ENCODE measurements at places on chromosomes 11 and 22.

DNA sequence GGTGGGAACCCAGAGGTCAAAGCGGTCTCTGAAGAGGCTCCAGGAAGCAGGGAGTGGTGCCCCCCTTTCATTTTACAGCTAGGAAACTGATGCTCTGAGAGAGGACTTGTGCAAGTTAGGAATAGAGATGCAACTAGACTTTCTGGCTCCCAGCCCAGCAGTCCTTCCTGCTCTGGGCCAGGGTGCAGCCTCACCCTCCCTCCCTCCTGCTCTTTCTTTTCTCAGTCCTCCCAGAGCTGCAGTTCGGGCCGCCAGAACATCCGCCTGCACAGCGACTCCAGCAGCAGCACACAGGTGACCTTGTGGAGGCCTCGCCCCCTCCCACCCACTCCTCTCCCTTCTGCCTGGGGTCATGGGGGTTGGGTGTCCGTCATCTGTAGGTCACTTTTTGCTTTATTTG is 51.5 kb downstream of the LHFPL7 start:
- DNase-seq, result no peak

- DNase-seq, result no peak
Measured at GRCh38 chr11:65381716-65382032, 772 bp downstream of the SLC25A45 start.

- DNase-seq, result no peak
Measured at GRCh38 chr22:37559901-37560607, at the start of gene CDC42EP1. Gene CDC42EP1 (plus strand): TSS chr22:37560480. CDS start chr22:37566350, 5,870 bp downstream.

- no peak for DNase-seq
Measured at GRCh38 chr11:22879630-22880029, 19.4 kb upstream of the CCDC179 start.

GRCh38 chr11:57444362-57445121 is 15.8 kb upstream of the RTN4RL2 start:
- no peak for DNase-seq

- DNase-seq, result no peak
Measured at GRCh38 chr22:30190574-30190973, 56.0 kb downstream of the LIF start.

GRCh38 chr11:82765466-82766034 is 31.9 kb upstream of the FAM181B start:
- no peak for DNase-seq

DNA sequence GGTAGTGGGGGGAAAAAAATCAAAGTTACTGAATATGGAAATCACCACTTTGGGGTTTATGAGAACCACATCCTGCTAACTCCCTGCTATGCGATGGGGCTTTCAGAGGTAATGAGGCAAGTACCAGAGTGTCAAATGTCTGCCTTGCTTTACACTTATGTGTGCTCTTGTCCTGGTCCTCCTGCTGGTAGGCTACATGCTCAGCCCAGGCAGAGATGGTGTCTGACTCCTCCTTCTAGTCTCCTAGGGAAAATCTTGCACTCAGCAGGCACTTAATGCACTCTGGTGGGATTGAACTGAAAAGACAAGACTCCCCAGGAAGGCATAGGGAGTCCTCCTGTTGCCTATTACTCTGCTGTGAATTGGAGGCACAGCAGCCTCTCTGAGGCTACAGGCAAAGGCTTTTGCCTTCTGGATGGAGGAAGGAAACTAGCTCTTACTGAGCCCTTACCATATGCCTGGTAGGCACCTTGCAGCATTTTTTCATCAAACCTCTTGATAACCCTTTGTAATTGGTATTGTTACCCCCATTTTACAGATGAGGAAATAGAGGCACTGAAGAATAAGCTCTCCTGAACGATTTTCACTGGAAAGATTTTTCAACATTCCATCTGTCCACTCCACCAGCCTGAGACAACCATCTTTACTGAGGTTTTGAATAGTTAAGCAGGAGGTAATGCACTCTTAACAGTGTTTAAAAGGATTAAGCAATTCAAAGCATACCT is 132.1 kb upstream of the PAX6 start:
- DNase-seq, result no peak

- DNase-seq, result no peak
Measured at GRCh38 chr11:119388103-119388502, 6.6 kb upstream of the USP2 start.

- DNase-seq, result no peak
Measured at GRCh38 chr11:84069048-84069447, 782.9 kb upstream of the CCDC90B start.

DNA sequence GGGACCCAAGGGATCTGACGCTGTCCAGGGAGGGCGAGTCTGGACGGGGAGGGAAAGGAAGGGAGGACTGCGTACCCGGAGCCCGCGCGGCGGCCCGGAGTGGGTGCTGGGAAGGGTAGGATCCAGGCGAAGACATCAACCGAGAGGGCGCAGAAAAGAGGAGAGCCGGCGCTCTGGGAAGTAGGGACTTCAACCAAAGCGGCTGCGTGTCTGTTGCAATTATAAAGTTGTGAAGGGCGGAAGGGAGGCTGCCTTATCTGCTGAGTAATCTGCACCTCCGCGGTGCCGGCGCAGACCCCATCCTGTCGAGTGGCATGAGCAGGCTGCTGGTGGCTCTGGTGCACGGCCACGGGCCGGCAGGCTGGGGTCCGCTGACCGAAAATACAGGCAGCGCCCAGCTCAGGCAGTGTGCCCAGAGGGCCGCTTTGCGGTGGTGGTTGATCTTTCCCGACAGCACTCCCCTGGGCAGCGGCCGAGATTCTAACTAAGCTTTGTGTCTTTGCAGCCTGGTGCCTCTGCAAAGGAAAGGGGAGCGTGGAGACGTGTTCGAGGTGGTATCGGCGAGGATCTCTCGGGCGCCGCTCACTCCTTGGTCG is 978 bp downstream of the C11orf87 start:
- no peak for DNase-seq

DNA sequence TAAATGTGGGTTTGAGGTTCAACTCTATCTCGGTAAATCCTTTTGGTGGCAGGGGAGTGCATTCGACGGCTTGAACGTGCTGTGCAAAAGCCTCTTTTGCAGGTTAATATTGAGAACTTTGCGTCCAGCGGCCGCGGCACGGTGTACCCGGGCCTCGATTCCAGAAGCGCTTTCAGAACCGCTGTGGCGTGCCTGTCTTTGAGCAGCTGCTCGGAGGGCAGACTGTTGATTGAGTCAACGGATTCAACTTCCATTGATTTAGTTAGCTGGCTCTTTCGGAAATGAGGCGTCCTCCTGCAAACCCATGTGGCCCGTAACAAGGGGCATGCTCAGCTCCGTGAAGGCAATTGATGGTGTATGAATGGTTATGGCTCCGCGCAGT is 1247.8 kb downstream of the BRD1 start:
- DNase-seq, result no peak

GRCh38 chr11:39712581-39712980 is 1746.9 kb downstream of the LRRC4C start:
- DNase-seq, result no peak

GRCh38 chr11:58999291-58999680 is 60.0 kb downstream of the GLYATL1 start:
- no peak for DNase-seq

GRCh38 chr22:41998361-41999261 is at the start of gene WBP2NL:
Gene WBP2NL (plus strand): TSS chr22:41998788. CDS start chr22:41998819, 31 bp downstream.
- DNase-seq, result no peak

DNA sequence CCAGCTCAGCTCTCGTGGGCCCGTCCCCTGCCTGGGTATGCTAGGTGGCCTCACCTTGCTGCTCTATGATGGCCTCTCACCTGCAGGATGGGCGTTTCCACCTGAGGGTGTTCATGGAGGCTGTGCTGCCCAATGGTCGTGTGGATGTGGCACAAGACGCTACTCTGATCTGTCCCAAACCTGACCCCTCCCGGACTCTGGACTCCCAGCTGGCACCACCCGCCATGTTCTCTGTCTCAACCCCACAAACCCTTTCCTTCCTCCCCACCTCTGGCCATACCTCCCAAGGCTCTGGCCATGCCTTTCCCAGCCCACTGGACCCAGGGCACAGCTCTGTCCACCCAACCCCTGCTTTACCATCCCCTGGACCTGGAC is 2.1 kb downstream of the ZP1 start:
- no peak for DNase-seq

DNA sequence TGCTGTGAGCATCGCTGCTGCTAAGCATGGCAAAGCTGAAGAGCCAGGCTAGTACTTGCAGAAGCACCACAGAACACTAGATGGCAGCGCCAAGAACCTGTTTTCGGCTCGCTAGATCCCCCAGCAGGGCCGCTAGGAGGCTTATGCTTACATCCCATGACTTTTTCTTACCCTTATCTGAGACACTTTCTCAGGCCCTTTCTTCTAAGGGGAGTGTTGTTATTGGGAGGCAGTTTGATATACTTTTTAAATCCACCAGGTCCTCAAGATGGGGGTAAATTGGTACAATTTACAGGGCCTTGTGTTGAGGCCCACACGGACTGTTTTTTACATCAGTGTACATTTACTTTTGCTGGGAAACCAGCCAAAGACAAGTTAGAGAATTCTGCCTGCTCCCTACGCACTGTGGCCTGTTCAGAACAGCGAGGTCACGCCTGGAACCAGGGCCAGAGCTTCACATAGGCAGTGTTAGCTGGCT is 4.0 kb downstream of the TRIM6 start:
- DNase-seq, result no peak

DNA sequence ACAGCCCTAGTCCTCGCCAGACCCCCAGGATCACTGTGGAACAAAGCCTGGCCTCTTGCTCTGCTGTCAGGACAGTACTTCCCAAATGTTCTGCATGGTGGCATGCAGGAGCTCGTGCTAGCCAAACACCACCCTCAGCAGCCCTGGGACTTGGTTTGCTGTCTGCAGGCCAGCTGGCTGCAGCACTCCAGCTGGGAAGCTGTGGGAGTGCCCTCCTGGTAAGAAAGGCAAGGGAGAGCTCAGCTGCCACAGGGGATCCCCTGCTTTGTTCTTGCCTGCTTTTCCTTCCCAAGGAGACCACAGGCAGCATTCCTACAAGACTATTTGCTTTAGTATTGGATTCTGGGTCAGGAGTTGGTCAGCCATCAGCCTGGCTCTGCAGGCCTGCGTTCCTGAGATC is 27.9 kb downstream of the TCIRG1 start:
- DNase-seq, result no peak

DNA sequence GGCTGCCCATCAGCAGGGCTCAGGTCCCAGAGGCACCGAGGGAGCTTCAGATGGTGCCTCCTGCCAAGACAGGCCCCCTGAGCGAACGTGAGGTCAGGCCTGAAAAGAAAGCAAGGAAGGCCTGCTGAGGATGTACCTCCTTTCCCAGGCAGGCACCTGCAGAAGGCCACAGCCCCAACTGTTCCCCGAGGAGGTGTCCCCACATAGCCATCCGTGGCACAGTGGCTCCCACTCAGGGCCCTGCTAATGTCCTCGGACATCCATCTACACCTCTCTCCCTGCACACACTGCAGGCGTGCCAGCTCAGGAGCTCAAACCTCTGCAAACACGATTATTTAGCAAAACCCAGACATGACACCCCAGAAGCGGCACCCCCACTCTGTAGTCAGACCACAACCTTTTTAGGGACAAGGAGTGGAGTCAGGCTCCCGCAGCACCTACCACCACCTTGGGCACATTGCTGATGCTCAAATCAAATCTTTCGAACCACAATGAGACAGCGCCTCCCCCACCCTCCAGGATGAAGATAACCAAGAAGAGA is 36.9 kb downstream of the SHANK2 start:
- DNase-seq, result no peak

GRCh38 chr11:102986815-102987214 is 31.3 kb upstream of the MMP13 start:
- DNase-seq, result no peak

DNA sequence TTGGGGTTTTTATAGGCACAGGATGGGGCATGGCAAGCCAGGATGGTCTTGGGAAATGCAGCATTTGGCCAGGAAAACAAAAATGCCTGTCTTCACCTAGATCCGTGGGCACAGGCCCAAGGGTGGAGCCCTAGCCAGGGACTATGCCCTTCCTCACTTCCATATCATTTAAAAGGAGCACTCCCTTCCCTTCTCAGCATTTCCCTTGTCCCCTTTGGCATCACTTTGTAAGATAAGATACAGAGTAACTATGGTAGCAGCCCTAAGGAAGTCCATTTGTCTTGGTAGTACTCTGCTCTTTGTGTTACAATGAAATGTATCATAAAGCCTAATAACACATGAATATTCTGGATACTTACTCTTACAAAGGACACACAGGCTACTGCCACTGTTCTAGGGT is 1092.6 kb upstream of the TENM4 start:
- no peak for DNase-seq

DNA sequence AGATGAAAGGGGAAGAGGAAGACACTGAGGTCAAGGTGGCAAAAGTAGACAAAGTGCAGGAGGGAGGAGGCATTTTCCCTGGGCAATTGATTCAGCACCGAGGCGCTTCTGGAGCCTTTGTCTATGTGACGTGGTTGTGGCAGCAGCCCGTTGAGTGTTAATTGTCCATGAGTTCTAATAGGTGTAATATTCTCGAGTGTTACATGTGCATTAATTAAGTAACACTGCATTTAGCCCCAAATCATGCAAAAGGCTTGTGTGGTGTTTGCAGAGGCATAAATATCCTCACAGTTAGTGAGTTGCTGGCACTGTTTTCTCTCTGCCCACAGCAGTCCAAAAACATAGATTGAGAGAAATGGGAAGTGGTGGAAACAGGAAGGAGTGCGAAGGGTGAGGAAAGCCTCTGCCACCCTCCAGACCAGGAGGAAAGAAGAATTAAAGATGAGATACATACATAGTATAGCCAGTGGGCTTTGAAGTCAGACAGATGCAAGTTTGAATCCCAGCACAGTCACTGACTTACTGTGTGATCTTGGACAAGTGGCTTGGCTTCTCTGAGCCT is 361.2 kb downstream of the MN1 start:
- no peak for DNase-seq

DNA sequence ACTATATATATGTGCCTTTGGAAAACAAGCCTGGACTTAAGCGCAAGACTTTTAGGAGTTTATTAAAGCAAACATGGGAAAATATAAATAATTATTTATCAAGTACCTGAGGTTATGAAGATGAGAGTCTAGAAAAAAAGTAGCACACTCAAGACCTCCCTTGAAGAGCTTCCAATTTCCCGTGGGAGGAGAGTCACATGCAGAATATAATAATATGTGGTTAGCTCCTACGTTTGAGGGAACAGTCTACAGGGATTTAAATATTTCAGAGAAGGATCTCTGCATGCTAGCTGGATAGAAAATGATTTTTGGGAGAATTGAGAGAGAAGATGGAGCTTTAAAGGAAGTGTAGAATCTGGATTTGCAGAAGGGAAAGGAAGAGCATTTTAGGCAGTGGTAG is 183.8 kb downstream of the SWAP70 start:
- no peak for DNase-seq

GRCh38 chr11:2144544-2145248 is 5.5 kb upstream of the IGF2 start:
- DNase-seq, result no peak

DNA sequence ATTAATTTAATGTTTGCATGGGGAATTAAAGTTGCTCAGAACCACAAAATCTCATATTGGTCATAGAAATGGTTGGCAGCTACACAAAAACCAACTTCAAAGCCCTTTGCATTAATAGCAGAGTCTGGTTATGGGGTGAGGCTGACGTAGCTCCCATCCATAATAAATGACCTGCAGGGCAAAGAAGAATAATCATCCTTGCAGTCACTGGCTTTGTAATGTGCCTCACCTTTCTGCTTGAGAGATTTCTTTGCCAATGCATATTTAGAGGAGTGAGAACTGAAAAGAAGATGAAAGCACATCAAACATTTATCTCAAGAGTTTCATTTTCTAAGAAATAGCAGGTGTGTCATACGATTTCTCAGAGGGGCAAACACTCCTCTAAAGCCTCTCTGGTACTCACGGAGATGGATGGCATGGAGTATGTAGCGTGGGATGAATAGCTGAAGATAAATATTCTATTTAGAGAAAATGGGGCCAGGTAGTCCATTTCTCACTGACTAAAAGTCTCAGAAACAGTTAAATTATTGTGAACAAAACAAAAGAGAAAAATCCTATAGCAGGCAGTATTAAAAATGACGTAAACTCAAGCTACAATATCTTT is 1491.9 kb downstream of the FAM181B start:
- no peak for DNase-seq
